Activated CD4-positive, CD25-positive, alpha-beta regulatory T cell (primary cell): ENCODE measurements at places on chromosomes 13 and 19.
A peak's percentile ranks its signal among the peaks of the same experiment; 100 is the strongest.

DNA sequence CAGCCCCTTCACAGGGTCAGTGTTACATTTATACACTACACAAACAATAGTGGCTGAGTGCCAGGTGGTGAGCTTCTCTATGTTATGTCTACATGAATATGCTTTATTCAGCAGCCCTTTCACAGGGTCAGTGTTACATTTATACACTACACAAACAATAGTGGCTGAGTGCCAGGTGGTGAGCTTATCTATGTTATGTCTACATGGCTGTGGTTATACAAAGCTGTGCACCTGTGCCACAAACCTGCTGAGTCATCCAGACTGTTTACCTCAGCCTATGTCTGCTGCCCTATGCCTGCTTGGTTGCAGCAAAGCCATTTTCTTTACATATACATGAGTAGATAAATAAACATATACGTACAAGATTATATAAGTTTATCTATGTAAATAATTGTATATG lies 76.5 kb downstream of the ZNF726 start:
- no peak for DNase-seq

DNA sequence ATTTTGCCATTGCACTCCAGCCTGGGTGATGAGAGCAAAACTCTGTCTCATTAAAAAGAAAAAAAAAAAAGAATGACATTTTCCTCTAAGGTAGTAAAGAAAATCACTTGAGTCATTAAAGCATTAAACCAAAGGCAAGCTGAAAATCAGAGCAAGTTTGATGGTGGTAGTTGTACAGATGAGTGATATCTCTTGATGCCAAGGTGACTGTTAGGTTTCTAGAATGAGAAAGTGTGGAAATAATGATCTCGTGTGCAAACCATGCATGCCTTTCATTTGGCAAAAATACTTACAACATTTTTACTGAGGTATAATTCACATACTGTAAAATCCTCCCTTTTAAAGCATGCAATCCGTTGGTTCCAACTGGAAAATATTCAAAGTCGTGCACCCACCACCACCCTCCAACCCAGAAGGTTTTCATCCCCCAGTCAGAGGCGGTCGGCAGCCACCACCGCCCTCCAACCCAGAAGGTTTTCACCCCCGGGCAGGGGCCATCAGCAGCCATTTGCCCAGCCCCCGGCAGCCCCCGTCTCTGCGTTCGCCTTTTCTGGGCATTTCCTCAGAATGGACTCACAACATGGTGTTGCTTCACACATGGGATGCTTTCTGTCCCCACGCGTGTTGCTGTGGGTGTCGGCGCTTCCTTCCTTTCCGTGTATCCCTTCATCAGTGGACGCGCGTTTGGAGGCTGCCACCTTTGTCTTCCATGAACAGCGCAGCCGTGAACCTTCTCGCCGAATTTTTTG lies 90.2 kb downstream of the ATP11A start:
- no peak for DNase-seq

- no peak for DNase-seq
Measured at GRCh38 chr13:21336609-21337349, 122.3 kb downstream of the ZDHHC20 start.

- no peak for DNase-seq
Measured at GRCh38 chr19:15120135-15121026, 13.2 kb downstream of the SYDE1 start.

GRCh38 chr19:48713864-48714755 lies 5.4 kb downstream of the MAMSTR start:
- DNase-seq = peak; percentile 94

GRCh38 chr13:102771298-102772041 lies 2.1 kb downstream of the TEX30 start:
- DNase-seq = no peak

GRCh38 chr19:6020166-6020882 lies 42.4 kb upstream of the RANBP3 start:
- no peak for DNase-seq

DNA sequence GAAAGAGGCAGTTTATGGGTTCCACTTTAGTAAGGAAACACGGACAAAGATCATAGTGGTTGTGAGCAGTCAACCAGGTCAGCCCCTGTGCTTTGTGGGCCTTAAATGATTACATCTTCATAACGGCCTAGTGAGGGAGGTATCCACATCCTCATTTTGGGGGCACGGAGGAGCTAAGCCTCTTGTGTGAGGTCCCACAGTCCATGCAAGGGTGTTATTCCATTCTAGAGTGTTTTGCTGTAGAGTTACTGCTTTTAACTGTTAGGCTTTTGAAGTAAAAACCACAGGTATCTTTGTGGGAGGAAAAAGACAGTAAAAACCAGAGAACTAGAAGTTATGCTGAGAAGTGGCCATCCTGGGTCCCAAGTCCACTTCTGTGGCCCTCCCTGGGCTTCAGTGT lies 4.0 kb downstream of the NOP53 start:
- DNase-seq = no peak

DNA sequence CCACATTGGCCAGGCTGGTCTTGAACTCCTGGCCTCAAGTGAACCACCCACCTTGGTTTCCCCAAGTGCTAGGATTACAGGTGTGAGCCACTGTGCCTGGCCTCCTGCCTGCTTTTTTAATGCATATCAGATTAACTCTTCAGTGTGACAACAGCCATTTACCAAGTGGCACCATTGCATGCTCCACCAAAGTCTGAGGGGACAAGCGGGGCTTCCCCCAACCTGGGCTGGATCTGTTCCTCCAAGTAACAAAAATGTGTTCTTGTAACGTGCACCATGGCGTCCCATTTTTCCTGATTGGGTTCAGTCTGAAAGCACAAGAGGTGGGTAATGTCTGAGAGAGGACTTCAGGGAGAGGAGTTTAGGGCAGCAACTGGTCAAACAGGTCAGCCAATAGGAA lies 77.8 kb downstream of the TEX29 start:
- DNase-seq = no peak

DNA sequence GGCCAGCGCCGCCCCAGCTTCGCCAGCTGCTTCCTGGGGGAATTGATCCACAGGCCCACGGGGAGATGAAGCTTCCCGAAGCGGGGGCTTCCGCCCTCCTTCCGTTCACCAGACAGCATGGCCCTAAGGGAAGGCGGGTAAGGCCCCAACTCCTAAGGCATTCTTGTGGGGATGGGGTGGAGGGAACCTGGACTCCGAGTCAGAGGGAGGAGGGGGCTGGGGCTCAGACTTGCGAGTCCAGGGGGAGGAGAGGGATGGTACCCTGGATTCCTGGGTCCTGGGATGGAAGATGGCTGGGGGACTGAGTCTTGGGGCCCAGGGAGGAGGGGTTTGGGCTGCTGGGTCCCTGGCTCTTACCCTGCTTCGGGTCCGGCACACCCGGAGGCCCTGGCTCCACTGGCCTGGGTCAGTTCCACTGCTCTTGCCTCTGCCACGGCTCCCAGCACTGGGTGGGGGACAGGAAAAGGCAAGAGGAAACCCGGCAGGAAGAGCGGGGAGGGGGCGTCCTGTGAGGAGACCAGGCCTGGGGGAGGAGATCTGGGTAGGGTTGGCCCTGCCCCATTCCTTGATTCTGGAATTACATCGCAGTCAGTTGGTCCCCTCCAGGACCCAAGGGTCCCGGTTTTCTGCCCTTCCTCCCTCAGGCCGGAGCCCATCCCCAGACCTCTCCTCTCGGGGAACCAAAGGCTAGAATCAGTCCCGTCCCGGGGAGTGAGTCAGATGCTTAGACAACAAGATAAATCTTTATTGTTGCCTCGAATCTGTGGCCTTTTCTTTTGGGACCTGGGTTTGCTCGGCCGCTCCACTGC lies at the start of gene RASIP1:
TSS of gene RASIP1 (minus strand) at position 447 of the 809 bp plus-strand sequence. CDS start at position 119, 328 bp downstream.
- no peak for DNase-seq

- no peak for DNase-seq
Measured at GRCh38 chr19:55611300-55611982, 6.0 kb downstream of the ZNF865 start.

DNA sequence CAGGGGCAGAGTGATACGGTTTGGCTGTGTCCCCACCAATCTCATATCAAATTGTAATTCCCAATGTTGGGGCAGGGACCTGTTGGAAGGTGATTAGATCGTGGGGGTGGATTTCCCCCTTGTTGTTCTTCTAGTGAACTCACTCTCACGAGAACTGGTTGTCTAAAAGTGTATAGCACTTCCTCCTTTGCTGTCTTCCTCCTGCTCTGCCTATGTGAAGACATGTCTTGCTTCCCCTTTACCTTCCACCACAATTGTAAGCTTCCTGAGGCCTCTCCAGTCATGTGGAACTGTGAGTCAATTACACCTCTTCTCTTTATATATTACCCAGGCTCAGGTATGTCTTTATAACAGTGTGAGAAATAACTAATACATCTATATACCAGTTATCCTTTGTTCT lies 706.4 kb upstream of the KLHL1 start:
- no peak for DNase-seq

DNA sequence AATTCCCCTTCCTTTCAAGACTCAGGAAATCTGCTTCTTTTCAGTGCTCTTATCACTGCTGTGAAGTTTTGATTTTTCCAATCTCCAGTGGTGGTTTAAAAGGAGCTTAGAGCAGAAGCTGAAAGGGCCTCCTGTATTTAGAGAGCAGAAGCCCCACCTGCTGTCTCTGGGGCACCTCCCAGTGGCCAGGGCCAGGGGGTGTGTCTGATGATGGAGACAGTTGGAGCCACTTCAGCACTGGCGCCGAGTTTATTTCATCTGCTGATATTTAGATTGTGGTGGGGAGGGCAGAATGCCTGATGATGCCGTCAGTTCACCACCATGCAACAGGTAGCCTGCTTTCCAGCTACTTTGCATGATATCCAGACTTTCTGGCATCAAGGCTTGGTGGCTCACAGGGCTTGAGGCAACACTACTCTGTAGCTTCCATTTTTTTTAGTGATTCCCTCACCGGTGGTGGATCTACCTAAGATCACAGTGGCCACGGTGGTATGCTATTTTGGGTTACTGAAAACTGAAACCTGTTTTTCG lies 371.9 kb downstream of the KCNRG start:
- peak; percentile 21 for DNase-seq

GRCh38 chr13:29799041-29799440 lies 51.4 kb downstream of the UBL3 start:
- no peak for DNase-seq

GRCh38 chr19:5558101-5558621 lies 9.6 kb downstream of the TINCR start:
- DNase-seq = no peak

DNA sequence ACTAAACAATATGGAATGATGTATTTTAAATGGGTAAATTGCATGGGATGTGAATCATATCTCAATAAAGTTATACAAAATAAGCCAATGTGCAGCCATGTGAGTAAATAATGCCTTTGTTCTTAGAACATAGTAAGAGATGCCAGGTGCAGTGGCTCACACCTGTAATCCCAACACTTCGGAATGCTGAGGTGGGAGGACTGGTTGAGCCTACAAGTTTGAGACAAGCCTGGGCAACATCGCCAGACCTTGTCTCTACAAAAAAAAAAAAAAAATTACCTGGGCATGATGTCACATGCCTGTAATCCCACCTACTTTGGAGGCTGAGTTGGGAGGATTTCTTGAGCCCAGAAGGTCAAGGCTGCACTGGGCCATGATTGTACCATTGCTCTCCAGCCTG lies 230.7 kb downstream of the RFC3 start:
- no peak for DNase-seq

DNA sequence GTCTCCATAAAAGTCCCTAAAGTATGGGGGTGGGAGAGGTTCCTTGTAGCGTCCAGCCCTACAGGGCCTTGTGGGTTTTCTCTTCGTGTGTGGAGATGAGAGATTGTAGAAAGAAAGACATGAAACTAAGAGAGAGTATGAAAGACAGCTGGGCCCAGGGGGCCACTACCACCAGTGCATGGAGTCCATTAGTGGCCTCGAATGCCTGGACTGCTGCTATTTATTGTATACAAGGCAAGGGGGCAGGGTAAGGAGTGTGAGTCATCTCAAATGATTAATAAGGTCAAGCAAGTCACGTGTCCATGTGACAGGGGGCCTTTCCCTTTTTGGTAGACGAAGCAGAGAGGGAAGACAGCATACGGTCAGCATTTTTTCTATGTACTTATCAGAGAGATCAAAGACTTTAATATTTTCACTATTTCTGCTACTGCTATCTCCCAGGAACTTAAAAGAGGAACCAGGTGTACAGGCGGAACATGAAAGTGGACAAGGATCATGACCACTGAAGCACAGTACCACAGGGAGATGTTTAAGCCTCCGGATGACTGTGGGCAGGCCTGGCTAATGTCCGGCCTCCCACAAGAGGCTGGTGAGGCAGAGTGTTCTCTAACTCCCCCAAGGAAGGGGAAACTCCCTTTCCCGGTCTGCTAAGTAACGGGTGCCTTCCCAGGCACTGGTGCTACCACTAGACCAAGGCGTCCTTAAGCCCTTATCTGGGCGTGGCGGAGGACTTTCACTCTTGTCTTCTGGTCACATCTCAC lies 25.5 kb downstream of the FGF21 start:
- DNase-seq = no peak

GRCh38 chr19:46381756-46382345 lies 31.5 kb downstream of the CCDC8 start:
- no peak for DNase-seq

DNA sequence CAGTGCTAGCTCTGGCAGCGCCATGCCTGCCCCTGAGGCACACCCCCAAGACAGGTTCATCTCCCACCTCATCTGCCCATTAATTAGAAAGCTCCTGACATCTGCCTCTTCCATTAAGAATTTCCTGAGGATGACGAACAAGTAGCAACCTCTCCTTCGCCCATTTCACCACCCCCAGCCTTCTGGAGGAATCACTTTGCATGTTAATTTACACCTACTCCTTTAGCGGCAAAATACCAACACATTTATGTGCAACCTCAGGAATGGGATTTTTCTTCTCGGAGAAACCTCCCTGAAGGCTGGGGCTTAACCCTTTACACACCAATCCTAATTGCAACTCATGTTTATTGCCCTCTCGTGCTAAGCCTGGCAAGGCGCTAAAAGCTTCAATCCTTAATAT lies 13.8 kb downstream of the SLC7A1 start:
- DNase-seq = no peak

GRCh38 chr13:96090240-96091101 lies 564 bp downstream of the HS6ST3 start:
- DNase-seq = no peak

DNA sequence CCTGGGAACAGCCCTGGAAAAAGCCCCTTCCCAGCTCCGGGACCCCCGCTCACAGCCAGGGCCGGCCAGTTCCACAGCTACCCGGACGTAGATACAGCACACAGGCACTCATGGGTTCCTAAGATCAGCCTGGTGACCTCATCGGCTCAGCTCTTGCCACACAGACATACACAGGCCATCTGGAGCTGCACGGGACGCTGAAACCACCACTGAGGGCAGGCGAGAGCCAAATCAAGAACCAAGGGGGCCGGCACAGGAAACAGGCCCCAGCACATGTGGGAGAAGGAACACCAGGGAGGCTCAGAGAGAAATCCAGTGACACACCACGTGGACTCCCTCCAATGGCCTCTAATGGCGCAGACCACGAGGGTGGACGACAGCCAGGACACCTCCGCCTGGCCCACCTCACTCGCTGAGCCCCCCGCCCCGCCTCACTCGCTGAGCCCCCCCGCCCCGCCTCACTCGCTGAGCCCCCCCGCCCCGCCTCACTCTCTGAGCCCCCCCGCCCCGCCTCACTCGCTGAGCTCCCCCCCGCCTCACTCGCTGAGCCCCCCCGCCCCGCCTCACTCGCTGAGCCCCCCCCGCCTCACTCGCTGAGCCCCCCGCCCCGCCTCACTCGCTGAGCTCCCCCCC lies 69.7 kb upstream of the C13orf46 start:
- no peak for DNase-seq

GRCh38 chr19:19207637-19208572 lies 3.9 kb upstream of the NCAN start:
- no peak for DNase-seq
